ENCODE measurements at places on chromosomes 6 and 20.

- no peak for DNase-seq
Observed at GRCh38 chr6:135600086-135600702, 102.7 kb upstream of the AHI1 start.

DNA sequence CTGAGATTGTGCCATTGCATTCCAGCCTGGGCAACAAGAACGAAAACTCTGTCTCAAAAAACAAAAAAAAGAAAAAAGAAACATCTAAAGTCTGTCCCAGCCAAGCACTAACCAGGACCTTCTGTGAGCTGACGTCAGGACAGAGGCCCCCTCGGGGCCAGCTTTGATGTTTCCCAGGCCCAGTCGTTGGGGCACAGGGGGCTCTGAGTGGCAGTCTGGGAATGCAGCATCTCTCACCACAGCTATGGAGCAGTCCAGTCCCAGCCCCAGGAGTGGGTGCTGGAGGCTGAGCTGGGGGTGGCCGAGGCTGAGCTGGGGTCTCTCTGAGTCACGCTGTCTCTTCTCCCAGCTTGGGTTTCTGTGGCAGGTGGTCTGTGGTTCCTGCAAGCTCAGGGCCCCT, 46.0 kb upstream of the SRF start:
- no peak for DNase-seq

GRCh38 chr6:157086632-157087031, 236.7 kb downstream of the TMEM242 start:
- DNase-seq, result no peak

DNA sequence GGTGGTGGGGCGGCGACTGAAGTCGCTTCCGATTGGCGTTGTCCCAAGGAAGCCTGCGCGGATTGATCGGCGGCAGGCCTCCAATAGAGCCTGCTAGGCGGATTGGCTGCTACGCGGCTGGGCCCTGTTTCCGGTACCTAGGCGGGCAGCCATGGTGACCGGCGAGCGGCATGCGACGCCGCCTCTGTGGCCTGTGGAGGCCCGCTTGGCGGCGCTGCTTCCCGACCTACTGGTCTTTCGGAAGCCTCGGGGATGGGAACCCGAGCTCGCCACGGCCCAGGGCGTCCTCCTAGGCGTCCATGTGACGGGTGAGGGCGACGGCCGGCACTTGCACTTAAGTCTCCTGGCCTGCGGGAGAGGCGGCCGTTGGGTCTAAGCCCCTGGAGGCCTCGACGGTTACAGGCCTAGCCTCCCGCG, 28.1 kb downstream of the NFYA start:
- DNase-seq, result peak; percentile 14

DNA sequence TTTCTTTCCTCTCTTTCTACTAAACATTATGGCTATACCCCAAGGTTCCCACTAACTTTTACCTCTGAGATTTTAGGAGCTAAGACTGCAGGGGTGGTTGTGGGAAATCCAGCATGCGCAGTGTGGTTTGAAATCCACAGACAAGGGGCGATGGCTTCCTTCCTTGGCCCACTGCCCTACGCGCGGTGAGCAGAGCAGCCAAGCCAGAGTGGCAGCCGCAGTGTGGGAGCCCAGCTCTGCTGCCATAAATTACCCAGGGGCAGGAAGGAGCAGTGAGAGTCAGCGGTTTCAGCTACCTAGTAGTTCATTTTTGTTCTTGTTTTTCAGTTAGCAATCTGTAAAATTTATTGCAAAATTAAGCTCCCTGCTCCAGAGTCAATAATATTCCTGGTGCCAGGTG, 101.4 kb downstream of the BMP2 start:
- no peak for DNase-seq

- no peak for DNase-seq
Observed at GRCh38 chr6:28303570-28303969, 22.2 kb downstream of the PGBD1 start.

DNA sequence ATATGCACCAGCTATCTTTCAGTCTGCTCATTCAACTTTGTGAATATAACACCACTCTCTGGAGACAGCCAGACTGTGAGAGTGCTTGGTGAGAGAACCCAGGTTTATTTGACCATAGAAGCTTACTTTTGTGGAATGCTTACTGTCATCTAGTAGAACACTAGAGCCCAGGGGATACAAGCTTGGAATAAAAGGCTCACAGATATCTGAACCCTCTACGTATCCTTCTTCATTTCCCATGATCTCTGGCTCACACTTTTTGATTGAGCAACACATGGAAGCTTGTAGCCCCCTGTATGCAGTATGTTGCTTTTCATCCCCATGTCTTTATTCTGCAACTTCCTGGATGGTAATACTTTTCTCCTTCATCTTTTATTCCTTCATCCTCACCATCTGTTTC, 835.3 kb upstream of the CITED2 start:
- DNase-seq, result no peak

All from stimulated activated naive CD4-positive, alpha-beta T cell treated with Interleukin-2 at 50 U/mL for 16 hours (primary cell).